ENCODE measurements at places on chromosomes 2 and 18.

- DNase-seq = no peak
These were observed 252.2 kb downstream of the HDAC4 start for GRCh38 chr2:239148495-239149200.

DNA sequence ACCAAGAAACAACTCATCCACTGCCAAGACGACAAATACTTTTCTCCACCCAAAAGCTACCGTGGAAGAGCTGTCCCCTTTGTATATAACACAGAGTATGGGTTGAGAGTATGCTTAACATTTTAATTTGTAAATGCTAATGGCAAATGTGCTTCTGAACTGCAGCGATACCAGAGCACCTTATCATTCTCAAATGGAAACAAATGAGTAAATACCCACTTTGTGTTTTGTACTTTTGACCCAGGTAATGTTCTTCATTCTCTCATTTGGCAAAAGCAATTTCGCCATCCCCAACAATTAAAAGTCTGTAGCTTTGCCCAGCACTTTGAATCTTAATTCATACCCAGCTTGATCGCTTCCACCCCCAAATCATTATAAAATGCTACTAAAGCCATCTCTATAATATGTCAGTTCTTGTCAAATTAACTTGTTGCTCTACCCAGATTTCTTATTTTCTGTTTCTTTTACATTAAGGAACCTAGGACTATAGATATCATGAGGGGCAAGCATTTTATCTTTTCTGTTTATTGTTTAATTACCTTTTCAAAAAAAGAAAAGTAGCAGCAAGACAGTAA lies 6.2 kb upstream of the POU3F3 start:
- DNase-seq = no peak

DNA sequence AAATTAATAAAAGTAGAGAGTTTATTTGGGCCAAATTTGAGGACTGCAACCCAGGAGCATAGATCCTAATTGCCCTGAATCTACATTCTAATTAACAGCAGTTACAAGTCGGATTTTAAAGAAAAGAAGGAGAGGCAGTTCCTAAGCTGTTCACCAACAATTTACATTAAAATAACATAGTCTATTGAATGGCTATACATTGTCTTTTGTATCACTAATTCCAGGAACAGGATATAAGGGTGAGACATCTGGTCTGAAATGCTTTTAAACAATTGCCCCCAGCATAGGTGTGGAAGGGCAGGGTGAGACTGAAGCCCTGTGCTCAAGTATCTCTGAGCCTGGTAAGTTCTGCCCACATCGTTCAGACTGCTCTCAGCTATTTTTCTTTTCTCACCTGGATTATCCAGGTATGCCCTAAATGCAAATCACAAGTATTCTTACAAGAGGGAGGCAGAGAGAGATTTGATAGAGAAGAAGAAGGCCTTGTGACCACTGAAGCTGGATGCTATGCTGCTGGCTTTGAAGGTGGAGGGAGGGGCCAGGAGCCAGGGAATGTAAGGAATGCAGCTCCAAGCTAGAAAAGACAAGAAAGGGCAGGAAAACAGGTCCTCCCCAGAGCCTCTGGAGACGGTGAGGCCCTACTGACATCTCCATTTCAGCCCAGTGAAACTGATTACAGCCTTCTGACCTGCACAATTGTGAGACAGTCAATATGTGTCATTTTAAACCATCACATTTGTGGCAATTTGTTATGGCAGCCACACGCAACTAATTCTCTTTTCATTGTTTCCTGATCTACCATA lies 189.4 kb upstream of the ARL4C start:
- no peak for DNase-seq

DNA sequence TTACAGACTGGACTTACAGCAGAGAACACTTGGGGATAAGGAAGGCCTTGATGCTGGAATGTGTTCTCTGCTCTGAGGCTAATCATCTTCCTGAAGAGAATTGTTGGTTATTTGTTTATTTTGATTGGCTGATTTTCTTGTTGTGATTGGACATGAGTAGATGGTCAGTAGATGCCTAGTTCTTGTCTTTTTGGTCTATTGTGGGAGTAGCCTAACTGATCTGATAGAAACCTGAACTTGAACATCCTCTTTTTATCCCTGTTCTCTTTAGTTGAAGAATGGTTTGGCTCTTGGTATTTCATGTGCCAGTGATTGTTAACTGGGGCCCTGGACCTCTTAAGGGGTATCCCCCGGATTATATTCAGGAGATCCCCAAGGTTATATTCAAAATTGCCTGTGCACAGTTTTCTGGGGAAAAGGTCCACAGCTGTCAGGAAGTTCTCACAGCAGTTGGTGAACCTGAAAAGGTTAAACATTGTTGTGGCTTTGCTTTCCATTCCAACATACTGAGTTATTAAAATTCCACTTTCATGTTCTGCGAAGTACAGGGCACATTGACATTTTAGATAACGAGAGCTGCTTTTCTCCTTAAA lies 13.6 kb downstream of the TWSG1 start:
- no peak for DNase-seq

DNA sequence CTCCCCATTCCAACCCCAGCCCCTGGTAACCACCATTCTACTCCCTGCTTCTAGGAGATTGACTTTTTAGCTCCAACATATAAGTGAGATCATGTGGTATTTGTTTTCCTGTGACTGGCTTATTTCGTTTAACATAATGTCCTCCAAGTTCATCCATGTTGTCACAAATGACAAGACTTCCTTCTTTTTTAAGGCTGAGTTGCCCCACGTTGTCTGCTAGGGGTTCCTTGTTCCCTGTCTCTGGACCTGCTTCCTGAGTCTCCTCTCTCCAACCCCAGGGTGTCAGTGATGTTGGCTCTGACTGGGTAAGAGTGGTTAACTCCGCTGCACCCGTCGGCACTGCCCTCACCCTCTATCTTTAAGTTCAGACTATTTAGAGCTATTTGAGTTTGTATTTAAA lies 175.2 kb downstream of the SH3RF3 start:
- no peak for DNase-seq

DNA sequence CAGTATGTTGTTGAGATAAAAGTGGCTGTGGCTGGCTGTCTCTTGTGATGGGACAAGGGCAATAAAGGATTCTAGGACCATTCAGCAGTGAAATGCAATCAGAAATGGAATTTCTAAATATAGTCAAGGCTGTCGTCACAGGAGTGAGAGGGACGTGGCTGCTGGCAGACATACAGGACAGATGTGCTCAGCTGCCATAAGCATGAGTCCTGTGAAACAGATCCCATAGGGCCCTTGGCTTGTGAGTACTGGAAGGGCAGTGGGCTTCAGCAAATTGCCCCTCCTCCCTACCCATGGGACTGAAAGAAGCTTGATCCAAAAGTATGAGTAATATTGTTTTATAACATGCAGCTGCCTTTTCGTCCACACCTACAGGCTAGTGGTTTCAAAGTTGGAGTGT lies 4.2 kb upstream of the CNNM3 start:
- DNase-seq = no peak

- DNase-seq = no peak
These were observed 199.4 kb upstream of the CYP26B1 start for GRCh38 chr2:72347081-72347480.

DNA sequence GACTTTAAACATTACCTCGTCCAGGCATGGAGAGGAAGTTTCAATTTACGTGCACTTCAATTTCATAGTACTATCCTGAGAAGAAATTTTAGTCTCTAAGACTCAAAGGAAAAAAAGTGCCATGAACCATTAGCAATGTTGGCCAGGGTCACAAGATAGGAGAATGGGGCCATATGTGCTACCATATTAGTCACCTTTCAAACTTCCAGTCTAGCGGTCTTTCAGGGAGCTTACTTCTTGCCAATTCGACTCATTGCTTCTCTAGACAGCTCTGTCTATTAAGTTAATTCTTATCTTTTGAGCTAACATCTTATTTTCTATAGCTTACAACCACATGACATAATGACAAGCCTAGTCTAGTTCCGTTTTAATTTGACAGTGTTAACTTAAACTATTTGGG lies 129.1 kb downstream of the ANKRD44 start:
- no peak for DNase-seq

GRCh38 chr18:73646772-73647171 lies 500.9 kb downstream of the FBXO15 start:
- DNase-seq = no peak

GRCh38 chr2:188776634-188777033 lies 197.5 kb upstream of the COL3A1 start:
- no peak for DNase-seq

- no peak for DNase-seq
These were observed 191.4 kb upstream of the TMEM200C start for GRCh38 chr18:6086731-6087130.

GRCh38 chr2:39443009-39443408 lies 5.9 kb upstream of the MAP4K3 start:
- no peak for DNase-seq

DNA sequence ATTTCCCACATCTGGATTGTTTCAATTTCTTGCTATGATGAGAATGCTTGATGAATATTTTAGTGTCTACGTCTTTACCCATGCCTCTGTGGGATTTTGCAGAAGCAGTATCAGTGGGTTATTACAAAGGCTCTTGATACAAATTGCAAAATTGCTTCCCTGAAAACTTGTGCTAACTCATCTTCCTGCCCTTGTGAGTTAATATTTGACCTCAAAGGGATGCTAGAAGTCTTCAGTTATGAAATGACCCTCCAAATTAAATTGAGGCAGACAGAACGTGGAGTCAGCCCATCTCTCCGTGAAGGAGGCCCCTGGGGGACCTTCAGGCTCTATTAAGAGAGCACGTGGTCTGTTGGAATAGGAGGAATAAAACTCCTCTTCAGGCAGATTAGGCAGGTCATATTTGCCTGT lies 239.2 kb upstream of the HS6ST1 start:
- DNase-seq = no peak

GRCh38 chr2:105772362-105772761 lies 27.6 kb downstream of the NCK2 start:
- no peak for DNase-seq

DNA sequence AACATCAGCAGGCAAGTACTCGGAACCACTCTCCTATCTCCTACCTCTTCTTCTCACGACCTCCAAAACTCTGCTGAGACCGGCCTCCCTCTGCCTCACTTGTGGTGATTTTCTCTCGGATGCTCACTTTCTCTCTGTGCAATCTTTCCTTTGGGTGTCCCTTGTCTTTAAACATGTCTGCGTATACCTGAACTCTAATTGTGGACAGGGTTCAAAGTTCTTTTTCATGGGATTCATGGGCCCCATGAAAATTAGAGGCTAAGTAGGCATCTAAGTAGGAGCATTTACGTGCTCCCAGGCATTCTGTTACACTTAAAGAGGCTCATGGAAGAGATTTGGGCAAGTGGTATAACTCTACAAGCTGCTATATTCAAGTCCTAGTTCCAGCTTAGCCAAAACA lies 2.1 kb upstream of the PPP1CB start:
- DNase-seq = no peak

DNA sequence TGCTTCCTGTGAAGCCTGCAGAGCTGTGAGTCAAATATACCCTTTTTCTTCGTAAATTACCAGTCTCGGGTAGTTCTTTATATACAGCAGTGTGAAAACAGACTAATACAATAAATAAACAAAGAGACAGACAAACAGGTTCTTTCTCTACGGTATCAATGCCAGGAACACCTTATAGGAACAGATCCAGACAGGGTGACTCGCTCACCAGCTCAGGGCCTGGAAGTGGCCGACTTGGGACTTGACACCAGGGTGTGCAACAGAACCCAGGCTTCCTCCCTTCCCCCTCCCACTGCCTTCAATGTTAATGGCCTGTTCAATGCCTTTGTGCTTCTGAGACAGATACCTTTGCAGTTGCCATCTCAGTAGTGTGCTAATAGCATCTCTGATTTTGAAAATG lies 309.5 kb downstream of the ALK start:
- no peak for DNase-seq

- DNase-seq = no peak
These were observed 141.4 kb upstream of the LTBP1 start for GRCh38 chr2:32805104-32806095.

DNA sequence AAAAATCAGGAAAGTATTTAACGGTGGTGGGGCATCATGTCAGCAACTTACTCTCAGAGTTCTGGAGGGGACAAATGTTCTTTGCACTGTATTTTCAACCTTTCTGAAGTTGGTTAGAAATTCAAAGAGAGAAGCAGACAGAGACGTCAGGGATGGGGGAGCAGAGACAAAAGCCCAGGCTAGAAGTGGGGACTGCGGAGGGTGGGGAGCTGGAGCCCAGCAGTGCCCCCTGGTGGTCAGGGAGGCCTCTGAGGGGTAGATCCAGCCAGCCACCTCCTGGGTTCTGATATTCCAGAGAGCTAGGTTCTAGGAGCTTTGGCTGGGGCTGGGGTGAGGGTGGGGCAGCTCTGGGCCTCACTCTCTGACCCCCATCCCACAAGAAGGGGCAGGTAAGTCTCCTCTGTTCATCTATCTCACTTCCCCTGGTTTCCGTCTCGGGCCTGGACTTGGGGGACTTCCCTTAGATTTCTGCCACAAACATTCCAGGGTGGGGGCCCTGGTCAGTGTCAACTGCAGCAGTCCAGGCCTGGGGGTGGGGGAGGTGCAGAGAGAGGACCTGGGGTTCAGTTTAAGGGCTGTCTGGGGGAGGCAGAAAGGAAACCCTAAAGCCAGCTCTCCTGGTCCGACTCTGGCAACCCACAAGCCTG lies 8.9 kb downstream of the TNS1 start:
- DNase-seq = peak; percentile 10

GRCh38 chr18:50836521-50836957 lies 16.7 kb upstream of the MRO start:
- no peak for DNase-seq

GRCh38 chr2:148622366-148622765 lies 22.2 kb upstream of the EPC2 start:
- no peak for DNase-seq

- DNase-seq = no peak
These were observed 65.7 kb downstream of the SLC8A1 start for GRCh38 chr2:40386177-40386576.

GRCh38 chr2:68737711-68738110 lies 3.1 kb downstream of the ARHGAP25 start:
- no peak for DNase-seq

DNA sequence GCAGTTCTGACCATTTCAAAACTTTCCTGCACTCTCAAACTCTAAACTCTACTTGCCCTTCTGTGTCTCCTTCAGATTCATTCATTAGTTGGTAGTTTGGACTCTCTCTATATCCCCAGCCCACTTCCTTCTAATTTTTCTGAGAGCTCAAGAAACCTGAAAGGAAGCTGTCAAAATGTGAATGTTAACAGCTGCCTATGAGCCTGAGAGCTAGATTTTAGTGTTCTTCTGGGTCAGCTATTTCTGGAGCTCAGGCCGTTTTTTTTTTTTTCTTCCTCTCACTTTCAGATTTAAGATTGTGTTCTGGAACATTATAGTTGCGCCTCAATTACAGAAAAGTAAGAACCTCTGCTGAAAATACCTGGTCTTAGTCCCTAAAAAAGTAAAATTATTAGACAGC lies 73.1 kb downstream of the RTN4 start:
- no peak for DNase-seq

GRCh38 chr2:64244037-64244416 lies 99.8 kb upstream of the PELI1 start:
- no peak for DNase-seq

DNA sequence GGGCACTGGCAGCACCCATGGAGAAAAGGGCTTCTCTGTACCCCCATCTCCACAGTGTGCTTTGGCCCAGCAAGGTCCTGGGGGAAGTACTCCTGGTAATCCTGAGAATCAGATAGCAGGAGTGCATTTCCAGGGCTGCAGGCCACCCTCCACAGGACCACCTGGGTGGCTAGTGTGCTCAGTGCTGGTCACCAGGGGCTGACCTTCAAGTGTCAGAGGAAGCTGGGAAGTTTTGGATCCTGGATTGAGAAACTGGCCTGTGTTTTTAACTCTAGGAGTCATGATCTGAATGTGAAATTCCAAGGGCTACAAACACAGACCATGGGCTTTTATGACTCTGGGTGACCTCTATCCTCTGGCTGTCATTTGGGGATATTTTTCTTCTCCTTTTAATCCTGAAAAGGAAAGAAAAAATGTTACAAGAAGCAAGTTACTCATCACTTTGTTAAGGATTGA lies 9.3 kb downstream of the RHOB start:
- no peak for DNase-seq

Measured in stimulated activated CD8-positive, alpha-beta memory T cell treated with anti-CD3 and anti-CD28 coated beads, Interleukin-12 subunit alpha, Interleukin-12 subunit beta, amount 100 ng/mL, for 1 hour (primary cell).